ENCODE measurements at places on chromosomes 7 and 10.

GRCh38 chr10:47067949-47068940 lies 157.0 kb downstream of the PTPN20 start:
- DNase-seq, result no peak

DNA sequence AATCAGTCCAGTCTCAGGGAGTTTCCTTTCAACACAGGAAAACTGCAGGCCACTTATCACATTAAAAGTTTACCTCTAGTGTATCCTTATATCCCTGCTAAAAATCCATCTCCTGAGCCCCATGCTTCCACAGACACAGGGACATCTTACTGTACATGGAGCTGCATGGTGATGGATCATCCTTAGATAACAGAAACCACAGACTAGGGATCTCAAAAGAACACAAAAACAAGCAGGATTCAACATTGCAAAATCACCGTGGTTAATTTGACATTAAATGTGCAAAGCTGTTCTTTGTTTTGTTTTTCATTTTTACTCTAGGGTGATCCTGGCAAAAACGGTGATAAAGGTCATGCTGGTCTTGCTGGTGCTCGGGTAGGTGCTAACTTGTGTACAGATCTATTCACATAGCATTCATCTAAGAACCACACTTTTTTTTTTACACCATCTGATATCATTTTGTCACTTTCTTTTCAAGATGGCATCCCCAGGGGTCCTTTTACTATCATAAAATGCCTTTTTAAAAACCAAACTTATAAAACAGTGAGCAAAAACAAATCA lies 18.1 kb downstream of the COL1A2 start:
- DNase-seq, result no peak

GRCh38 chr7:25802473-25802872 lies 349.5 kb upstream of the NFE2L3 start:
- DNase-seq, result no peak

DNA sequence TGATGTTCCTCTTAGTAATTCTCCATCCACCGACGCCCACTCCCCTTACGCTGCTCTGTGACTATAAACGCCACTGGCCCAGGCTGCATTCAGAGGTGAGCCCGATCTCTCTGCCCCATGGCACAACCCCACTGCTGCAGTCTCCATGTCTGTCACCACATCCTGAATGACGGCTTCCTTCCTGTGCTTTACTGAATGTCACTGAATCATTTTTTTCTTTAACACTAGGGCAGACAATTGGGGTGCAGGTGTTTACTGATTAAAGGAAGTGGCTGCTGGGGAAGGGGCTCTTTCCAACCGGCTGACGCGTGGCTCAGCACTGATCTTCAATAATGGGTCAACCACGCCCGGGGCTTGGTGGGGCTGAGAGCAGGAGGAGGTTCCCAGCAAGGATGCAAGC lies 208.3 kb downstream of the USP6NL start:
- no peak for DNase-seq

GRCh38 chr7:150586068-150586784 lies 19.0 kb downstream of the GIMAP4 start:
- no peak for DNase-seq

DNA sequence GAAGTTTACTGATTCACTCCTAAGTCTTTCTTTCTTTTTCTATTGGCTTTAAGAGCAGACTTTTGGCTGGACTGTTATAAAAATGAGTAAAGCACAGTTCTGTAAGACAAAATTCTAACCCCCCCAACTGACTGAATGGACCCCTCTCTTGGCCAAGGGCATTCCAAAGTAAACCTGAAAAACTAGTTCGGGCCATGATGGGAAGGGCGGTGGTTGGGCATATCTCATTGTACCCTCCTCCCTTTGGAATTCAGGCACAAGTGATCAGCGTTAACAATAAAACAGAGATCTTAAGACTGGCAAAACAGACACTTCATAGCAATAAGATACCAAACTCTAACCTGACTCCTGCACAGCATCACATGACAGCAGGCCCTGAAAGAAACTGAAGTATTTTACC lies 6.1 kb upstream of the KIF20B start:
- DNase-seq, result no peak

- no peak for DNase-seq
Measured at GRCh38 chr10:133144771-133145170, 15.2 kb upstream of the KNDC1 start.

DNA sequence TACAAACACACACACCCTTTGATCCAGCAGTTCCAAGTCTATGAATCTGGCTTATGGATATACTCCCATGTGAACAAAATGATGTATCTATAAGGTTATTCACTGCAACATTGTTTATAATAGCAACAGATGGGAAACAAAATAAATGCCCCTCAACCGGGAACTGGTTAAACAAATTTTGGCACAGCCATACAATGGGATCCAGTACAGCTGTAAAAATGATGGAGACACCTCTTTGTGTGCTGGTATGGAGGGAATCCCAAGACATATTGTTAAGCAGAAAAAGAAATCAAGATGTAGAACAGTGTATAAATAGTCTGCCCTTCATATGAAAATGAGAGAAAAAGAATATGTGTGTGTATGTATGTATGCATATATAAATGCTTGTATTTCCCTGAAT lies 155.5 kb downstream of the SNX10 start:
- DNase-seq, result no peak

DNA sequence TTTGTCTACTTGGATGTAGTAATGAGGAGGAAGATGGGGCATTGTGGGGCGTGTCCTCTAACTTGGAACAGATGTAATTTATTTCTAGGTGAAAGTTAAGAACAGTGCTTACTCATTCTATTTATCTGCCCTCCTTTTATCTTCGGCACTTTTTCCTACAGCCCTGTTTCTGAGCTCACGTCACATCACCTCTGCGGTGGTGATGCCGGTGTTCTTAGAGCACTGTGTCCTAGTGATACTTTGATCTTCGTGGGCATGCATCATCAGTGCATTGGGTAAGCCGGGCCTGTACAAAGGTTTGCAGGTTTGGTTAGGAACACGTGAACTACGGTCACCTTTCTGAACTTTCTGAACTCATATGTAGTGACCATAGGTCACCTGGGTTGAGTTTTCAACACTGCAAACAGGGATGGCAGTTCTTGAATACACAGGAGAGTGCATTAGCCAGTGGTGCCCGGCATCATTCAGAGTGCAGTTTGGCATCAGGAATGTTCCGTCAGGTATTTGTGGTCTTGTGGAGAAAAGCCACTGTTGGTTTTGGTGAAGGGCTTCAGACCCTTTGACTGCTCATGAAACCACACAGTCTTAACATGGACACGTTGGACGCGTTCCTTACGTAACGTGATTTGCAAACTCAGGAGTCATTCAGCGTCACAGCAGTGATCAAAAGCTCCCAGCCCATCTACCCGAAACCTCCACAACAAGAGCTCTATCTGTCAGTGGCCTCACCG lies 5.6 kb downstream of the POR start:
- peak; percentile 86 for DNase-seq

DNA sequence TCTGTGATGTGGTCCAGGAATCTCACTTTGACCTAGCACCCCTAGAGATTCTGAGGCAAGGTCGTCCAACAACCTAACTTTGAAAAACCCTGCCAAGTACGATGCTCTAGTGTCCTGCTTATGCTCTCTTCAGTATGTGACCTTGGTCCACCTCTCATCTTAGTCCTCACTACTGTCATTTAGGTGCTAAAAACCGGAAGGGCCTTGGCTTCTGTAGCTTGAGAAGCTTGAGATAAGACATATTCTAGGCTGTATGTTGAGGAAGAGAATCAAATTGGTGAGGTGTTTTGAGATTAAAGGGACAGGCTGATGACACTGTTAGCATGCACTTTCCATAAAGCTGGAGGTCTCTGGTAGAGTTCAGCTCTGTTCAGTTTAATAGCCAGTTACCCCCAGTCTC lies 57.0 kb upstream of the MTPN start:
- no peak for DNase-seq

DNA sequence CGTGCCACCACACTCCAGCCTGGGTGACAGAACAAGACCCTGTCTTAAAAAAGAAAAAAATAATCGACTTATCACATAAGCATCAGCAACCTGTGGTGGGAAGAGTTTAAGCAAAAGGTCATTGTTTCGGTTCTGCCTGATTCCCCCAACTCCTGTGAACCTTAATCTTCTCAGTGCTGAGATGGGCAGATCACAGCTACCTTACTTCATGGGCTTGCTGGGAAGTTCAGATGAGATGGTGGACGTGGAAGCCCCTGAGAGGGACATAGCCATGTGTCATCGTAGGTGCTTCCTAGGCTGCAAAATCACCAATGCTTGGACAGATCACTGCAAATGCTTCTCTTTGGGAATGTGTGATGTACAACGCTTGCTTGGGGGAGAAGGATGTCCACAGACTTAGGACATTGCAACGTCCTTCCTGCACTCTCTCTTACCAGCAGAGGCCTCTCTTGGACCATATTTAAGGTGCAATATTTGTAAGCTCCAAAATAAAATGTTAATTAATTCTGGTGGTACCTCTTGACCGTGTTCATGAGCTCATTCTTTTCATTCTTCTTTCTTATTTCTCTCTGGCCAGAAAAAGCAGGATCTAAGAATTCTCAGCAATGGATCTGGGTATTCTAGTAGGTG lies 8.6 kb downstream of the GJD4 start:
- peak; percentile 37 for DNase-seq

Data from iris pigment epithelial cell (primary cell).